NCI-H526 (cell line): ENCODE measurements at places on chromosomes 2 and 18.

DNA sequence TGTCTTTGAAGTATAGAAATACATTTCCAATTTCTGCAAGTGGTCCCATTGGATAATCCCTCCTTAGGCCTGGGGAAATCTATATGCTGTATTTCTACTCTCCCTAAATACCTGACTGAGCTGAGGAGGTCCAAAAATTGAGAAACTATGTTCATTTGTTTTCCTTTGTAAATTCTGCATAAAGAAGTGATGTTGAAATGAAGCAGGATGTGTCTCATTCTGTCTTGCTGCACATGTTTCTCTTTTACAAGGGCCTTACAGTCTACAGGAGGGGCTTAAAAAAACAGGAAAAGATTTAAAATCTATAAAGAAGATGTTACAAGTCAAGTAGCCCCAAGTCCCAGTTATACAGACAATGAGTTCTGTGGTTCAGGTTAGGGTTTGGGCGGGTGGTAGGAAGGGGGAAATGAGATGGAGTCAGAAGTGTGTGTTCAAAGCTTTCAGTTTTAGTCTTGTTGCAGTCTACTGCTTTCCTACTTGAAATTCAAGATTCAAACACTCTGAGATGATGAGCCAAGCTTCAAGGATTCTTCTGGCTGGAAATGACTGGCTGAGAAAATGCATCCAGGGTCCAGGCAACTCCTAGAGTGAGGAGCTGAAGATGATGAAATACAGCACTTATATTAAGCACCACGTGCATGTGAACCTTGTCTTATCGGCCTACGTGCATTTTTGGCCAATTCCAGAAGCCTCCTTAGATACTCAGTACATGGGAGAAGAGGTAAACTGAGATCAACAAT lies 146.3 kb upstream of the CELF4 start:
- no peak for DNase-seq

DNA sequence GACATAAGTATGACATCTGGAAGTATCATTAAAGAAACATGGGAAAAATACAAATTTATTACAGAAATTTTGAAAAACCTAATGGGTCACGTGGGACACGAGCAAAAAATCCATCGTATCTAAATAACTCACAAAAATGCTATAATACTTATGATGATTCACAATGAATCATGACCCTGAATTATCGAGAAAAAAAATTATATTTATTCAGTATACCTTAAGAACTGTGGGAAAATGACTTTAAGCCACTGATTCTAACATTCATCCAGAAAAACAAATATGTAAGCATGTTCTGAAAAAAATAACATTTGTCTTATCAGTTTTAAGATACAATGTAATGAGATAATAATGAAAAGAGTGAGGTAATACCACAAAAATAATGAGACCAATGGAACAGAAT lies 51.8 kb downstream of the ZNF385B start:
- no peak for DNase-seq

- no peak for DNase-seq
These were observed 139.9 kb downstream of the MCFD2 start for GRCh38 chr2:46775722-46776121.

GRCh38 chr2:184799379-184799778 lies 201.1 kb downstream of the ZNF804A start:
- no peak for DNase-seq

- no peak for DNase-seq
These were observed 2.0 kb upstream of the TUBB6 start for GRCh38 chr18:12305930-12306629.

DNA sequence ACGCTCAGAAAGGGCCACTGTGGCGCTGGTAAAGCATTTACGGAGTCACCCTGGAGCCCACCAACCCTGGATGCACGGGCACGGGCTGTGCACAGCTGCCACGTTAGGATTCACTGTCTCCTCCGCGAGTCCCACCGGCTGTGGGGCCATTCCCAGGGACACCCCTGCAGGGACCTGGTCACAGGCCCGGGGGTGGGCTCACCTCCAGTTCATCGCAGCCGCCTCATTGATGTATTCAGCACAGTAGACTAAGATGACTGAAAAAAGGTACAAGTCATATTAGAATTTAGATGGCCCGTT lies 4.7 kb downstream of the TMEM18 start:
- no peak for DNase-seq

GRCh38 chr2:203237346-203238238 lies 1.2 kb upstream of the CYP20A1 start:
- DNase-seq: peak; percentile 18

GRCh38 chr18:27666016-27666415 lies 480.9 kb upstream of the CHST9 start:
- no peak for DNase-seq

DNA sequence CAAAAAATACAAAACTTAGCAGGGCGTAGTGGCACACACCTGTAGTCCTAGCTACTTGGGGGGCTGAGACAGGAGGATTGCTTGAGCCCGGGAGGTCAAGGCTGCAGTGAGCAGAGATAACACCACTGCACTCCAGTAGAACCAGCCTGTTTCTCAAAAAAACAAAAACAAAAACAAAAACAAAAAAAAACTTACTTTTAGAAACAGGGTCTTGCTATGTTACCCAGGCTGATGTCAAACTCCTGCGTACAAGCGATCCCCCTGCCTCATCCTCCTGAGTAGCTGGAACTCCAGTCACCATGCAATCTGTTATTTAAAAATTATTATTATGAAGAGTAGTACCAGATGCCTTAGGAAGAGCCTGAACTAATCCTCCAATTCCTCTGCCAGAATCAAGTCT lies 35.0 kb upstream of the GLI2 start:
- no peak for DNase-seq

DNA sequence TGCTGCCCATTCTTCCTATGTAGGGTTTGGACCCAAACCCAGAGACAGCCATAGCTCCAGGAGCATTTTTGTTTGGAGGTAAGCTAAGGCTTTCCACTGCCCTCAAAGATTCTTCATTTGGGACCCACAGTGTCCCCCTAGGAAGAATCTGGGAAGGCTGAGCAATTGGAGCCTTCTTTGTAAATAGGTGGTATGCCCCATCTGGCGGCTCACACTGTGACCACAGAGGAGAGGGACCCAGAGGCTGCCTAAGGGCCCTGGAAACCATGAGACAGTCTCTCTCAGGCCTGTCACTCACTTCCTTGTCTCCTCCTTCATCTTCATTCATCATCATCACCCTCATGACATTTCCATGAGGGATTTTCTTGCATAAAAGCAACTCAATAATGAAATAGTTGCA lies 215.4 kb upstream of the OSR1 start:
- no peak for DNase-seq

DNA sequence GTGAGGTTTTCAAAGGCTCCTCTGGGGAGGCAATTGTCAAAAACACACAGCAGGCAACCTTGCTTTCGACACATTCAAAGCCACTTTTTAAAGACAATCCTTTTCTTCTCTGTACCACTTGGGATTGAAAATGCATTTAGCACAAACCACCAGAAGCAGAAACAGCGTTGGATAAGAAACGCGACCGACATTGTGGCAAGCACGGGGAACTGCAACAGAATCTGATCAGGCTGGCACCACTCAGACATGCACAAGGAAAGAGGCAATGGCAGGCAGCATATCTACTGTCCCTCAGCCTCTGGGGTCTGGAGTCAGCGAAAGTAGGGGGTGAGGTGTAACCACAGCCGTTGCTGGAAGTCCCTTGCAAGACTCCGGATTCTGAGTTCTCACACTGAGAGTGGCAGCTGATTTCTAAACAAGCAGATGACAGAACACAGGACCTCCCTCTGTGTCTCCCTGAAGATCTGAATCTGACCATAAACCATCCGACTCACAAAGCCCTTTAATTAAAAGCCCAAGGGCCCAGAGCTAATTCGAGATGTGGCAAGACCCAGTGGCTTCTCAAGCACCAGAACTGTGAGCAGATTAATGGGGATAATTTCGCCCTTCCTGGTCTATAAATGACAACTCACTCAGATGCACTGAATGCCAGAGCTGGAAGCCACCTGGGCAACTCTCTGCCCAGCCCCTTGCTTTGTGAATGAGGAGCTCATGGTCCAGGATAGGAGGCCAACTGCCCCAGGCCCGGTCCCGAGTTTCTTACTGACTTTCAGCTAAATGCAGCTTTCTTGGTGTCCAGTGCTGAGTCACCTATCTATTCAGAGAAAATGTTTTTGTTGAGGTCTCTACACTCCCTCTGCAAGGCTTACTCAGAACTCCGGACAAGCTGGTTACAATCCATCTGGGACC lies 29.6 kb downstream of the CYRIA start:
- DNase-seq: no peak

GRCh38 chr2:76009484-76009883 lies 298.8 kb upstream of the GCFC2 start:
- no peak for DNase-seq

DNA sequence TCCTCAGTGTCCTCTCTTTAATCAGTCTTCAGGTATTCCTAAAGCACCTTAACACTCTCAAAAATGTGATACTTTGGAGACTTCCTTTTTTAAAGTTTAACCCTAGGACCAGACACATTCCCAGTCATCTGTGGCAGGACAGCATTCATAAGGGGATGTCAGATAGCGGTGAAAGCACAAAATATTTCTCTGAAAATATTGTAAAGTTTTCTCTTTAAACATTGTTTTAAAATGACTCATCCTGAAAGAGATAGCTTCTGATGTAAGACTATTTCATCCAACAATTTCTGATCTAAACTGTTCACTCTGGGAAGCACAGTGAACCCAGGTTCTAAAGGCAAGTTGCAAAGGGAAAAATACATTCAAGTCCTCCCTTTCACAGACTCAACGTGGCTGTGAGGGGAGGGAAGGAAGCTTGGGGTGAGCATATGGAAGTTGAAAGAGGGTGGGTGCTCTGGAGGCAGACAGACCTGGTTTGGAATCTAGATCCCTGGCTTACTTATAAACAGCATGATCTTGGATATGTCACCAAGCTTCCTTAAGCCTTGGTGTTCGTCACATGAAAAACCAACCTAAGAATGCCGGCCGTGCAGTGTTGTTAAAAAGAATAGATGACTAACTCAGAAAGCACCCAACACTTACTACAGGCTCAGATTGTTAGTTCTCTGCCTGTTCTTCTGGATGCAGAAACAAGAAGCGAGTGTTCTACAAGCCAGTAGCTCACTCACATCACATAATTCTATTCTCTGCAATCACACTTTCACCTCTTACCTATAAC lies 12.1 kb downstream of the GALNT14 start:
- DNase-seq: no peak

- DNase-seq: no peak
These were observed 112.1 kb downstream of the RND3 start for GRCh38 chr2:150375333-150375732.

GRCh38 chr2:136306836-136307235 lies 188.9 kb upstream of the CXCR4 start:
- DNase-seq: no peak

DNA sequence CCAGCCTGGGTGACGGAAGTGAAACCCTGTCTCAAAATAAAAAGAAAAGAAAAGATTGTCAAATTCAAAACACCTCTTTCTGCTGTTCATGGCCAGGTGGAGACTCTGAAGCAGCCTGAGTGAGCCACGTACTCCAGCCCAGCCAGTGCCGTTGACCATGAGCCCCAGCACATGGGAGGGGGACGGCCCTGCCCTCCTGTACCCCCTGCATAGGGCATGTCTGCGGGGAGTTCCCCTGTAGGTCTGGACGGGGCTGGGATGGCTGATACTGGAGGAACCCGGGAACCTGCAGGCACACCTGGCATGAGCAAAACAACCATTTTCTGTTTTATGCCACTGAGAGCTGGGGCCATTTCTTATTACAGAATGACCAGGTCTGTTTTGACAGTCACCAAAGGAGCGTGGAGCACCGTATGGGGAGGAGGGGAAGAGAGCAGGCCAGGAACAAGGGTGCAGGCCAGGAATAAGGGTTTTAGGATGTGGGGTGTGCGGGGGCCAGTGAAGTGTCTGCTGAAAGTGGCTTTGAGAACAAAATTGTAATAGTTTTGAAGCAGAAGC lies 30.1 kb downstream of the TMEM18 start:
- no peak for DNase-seq

- peak; percentile 50 for DNase-seq
These were observed 85.4 kb downstream of the STPG4 start for GRCh38 chr2:47069628-47070154.

DNA sequence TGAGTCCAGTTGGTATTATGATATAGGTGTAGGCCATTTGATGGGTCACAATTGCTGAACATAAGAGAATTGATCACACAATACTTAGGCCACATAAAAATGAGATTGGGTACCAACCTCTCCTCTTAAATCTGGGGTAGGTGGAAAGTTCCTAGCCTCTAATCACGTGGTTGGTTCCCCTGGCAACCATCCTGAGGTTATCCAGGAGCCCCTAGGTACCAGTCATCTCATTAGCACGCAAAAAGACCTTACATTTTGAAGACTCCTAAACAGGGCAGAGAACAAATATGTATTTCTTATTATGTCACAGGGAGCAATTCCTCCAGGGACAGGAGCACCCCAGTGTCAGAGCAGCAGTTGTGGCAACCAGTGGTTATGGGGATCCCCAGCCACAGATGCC lies 12.7 kb upstream of the SELENOI start:
- no peak for DNase-seq

- no peak for DNase-seq
These were observed 14.3 kb downstream of the KCNK3 start for GRCh38 chr2:26706616-26707473.

- DNase-seq: no peak
These were observed 247.4 kb upstream of the CYP26B1 start for GRCh38 chr2:72395096-72395495.

DNA sequence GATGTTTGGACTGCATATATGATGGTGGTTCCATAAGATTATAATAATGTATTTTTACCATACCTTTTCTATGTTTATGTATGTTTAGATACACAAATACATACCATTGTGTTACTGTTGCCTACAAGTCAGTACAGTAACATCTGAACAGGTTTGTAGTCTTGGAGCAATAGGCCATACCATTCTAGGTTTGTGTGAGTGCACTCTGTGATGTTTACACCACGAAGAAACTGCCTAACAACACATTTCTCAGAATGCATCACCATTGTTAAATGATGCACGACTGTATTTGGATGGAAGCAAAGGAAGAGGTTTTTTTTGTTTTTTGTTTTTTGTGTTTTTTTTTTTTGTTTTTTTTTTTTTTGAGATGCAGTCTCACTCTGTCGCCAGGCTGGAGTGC lies 9.5 kb downstream of the DUSP19 start:
- DNase-seq: no peak

DNA sequence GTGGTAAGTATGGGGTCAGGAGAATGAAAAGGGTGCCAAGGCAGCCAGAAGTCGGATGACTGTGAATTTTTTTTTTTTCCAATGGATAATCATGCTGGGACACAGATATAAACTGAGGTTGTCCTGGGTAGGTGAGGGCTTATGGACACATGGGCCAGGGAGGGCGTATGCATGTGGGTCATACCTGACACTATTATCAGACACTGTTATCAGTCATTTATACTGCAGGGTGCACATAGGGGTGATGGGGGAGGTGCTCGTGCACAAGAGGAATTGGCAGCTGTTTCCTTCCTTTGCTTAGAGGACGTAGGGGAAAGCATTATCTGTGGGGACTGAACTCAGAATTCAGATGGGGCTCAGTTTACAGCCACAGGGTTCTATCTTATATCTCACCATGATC lies 10.1 kb downstream of the CTIF start:
- DNase-seq: no peak

DNA sequence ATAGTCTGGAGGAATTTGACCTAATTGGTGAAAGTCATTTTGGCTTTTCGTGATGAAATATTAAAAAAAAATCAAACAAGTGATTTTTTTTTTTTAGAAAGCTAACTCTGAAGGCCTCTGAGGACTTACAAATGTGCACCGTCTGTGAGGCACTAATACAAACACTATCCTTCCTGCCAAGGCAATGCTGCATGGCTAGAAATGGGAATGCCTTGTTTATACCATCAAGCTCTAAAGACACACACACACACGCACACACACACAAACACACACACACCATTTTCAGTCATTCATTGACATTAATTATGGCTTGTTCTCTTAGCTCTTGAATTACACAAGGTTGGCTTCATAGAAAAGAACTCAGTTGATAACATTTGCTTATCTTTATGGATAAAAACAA lies 1242.0 kb upstream of the ACVR2A start:
- no peak for DNase-seq
